ENCODE measurements at places on chromosomes 7 and 10.

DNA sequence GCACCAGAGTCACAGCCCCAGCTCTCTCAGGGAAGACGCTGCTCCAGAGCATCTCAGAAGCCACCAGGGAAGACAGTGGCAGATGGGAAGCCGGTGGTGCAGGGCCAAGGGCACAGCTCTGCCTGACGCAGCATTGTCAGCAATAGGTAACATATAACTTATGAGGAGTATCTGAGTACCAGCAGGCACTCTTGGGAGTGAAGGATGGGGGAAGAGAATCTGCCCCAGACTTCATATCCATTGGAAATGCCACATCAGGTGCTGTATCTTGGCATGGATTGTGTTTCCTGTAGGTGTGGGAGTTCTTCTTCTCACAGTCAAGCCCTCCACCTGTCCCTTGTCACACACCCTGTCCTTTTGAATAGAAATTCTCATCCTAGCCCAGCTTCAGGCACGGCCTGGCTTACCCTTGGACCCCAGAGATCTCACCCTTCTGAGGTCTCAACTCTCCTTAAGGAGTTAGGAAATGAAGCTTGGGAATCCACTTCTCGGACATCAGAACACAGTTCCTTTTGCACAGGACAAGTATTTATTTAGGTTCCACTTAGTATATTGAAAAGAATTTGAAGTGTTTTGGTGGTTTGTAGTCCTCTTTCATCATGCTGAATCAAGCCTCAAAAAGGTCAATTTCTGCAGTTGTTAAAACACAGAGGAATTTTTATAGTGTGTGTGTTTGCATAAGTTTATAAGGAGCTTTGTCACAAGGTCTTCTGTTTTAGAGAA is 9.9 kb downstream of the EPDR1 start:
- peak; percentile 49 for DNase-seq

DNA sequence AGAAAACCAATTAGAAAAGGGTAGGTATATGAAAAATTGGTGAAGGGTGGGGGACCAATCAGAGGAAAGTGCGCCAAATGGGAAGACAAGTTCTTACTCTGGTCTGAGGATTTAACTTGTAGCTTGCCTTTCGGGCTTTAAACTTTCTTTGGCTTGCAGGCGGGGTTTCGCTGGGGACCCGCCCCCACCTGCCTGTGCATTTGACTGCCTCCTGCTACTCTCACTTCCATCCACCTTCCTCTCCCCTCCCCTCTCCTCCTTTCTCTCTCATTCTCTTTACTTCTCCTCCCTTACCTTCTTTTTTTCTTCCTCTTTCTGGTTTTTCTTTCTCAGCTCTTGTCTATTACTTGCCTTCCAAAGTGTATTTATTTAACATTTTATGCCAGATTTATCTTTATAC is 278.8 kb downstream of the DNAJB9 start:
- DNase-seq, result no peak

GRCh38 chr10:77548671-77549070 is 88.9 kb downstream of the KCNMA1 start:
- DNase-seq, result no peak

GRCh38 chr10:54800741-54801421 is at the start of gene PCDH15:
TSS of gene PCDH15 (minus strand) at chr10:54801231. CDS start at chr10:54664262, 136,969 bp downstream.
- DNase-seq, result no peak

DNA sequence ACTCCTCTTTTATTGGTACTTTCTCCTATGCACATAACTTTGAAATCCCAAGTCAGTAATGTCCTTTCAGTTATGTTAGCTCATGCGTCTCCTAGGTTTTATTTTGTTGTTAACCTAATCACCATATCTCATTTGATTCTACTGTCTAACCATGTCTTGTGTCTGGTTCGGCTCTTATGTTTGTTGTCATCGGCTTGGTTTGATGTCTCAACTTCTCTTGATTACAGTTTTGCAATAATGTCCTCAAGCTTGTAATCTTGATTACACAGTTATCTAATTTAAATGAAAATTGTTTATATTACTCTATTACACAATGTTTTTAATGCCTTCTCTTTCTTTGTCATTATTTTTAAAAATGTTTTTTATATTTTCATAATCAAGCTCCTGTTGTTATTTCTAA is 35.9 kb upstream of the SEMA3A start:
- no peak for DNase-seq

DNA sequence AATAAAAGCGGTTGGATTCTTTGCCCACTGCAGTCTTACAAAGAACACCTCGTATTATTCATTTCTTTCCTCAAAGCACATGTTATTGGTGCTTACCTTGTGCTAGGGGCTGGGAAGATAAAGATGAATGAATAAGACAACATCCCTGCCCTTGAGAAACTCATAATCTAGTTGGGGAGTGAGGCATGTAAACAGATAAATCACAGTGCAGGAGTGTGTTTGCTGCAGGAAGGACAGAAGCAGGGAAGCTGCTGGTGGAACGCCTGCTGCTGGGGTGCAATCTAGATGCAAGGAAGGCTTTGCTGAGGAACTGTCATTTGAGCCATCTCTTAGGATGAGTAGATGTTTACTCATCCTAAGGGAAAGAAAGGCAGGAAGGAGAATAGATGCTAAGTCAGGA is 135.6 kb downstream of the TMEM178B start:
- no peak for DNase-seq

- DNase-seq, result no peak
Measured at GRCh38 chr7:138581065-138581464, 120.1 kb downstream of the SVOPL start.

GRCh38 chr10:58662314-58662713 is 149.6 kb downstream of the BICC1 start:
- DNase-seq, result peak; percentile 86

DNA sequence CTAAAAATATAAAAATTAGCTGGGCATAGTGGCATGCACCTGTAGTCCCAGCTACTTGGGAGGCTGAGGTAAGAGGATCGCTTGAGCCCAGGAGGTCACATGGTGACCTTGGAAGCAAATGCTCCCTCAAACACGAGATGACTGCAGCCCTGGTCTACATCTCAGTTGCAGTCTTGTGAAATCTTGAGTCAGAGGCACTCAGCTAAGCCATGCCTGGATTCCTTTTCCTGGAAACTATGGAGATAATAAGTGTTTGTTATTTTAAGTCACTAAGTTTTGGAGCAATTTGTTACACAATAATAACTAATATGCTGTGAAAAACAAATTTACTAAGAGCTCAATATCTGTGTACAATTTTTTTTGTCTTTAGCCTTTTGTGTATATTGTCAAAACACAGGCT is 284.3 kb upstream of the KAT6B start:
- no peak for DNase-seq

GRCh38 chr7:3087243-3087755 is 43.6 kb upstream of the CARD11 start:
- DNase-seq, result no peak

DNA sequence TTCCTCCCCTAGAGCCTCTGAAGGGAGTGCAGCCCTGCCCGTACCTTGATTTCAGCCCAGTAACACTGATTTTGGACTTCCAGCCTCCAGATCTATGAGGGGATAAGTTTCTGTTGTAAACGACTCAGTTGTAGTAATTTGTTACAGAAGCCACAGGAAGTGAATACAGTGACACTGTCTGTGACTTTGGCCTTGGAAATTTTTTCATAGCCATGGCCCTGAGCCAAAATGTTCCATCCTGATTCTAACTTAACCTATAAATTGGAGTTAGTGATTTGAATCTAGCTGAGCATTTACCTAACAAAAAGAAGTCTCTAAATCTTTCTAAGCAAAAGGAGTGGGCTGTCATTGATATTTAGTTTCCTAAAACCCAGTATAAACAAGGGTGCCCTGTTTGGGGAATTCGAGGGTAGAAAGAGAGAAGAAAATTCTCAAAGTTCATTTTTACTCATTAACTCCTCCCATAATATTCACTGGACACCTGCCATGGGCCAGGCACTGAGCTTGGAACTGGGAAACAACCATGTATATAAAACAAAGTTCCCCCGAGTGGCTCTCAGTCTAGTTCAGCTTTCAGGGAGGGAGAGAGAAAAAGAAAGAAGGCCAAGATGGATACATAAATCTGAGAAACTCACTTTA is 162.3 kb downstream of the SKIDA1 start:
- no peak for DNase-seq

- peak; percentile 45 for DNase-seq
Measured at GRCh38 chr10:79159141-79159651, 90.4 kb downstream of the ZMIZ1 start.

- DNase-seq, result peak; percentile 60
Measured at GRCh38 chr7:17239683-17240521, 58.5 kb upstream of the AHR start.

DNA sequence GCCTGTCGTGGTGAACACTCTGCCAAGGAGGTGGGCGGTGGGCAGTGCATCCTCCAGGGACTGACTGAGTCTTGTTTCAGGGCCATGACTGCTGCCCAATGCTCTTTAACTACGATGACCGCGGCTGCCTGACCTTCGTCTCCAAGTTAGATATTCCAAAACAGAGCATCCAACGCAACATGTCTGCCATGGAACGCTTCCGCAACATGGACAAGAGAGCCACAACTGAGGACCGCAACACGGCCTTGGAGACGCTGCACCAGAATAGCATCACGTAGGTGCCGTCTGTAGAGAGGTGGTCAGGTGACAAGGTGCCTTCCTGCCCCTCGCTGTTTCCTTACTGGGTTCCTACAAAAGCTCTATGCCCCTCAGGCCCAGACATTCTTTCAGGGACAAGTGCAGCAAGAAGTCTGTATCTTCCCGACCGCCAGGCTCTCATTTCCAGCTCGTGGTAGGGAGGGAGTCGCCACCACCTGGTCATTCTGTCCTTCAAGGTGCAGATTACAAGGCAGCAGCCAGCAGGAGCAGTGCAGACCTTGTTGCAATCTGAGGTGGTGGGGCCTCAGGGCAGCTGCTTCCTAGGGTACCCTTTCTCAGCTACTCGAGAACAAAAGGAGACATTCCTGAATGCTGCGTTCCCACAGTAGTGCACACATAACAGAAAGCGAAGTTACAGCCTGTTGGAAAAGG is 14.9 kb upstream of the ARPC1B start:
- DNase-seq, result no peak

DNA sequence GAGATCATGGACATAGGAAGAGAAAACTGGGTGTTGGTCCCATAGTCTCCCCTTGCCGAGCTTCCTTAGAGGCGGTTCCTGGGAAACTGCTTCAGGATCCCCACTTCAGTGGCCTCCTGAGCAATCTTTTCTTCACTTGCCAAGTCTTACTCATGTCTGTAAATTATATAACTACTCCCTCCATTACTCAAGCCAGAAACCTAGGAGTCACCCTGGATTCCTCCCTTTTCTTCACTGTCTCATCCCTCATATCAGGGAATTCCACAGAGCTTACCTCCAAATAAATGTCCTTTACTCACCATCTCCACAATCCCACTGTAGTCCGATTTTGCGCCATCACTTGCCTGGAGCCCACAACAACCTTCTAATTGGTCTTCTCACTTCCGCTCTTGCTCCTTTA is 29.1 kb upstream of the TRUB1 start:
- no peak for DNase-seq

- no peak for DNase-seq
Measured at GRCh38 chr10:33955676-33956075, 621.2 kb upstream of the NRP1 start.

GRCh38 chr7:30894866-30895605 is 16.6 kb upstream of the AQP1 start:
- DNase-seq, result no peak

GRCh38 chr10:61136139-61136538 is 192.2 kb upstream of the RHOBTB1 start:
- DNase-seq, result peak; percentile 15

DNA sequence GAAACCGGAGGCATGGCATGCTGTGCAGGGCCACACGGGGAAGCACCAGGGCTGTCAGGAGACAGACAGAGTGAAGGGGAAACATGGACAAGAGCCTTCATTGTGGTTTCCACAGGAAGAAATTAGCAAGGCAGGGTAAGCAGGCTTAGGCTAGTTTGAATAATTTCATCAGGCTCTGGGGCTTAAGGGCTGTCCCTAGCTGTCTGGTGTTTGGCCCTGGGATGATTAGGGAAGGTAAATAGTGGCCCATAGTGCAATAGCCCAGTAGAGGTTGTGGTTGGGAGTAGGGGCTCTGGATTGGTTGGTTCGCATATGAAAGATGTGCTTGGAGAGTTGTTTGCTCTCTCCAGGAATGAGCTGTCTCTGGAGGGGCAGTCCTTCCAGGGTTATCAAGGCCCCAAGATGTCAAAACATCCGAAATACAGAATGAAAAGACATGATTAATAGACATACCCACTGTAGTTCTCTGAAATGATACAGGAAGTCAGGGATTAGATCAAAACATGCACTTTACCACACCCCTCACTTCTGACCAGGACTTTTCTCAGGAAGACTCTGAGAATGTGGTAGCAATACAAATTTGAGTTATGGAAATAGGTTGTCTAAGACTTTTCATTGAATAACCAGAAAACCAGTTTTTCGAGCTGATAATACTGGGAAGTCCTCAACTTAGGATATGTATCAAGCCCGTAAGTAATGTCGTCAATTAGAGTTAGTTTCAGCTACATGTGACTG is 224.9 kb upstream of the NFE2L3 start:
- no peak for DNase-seq

GRCh38 chr10:119115926-119116325 is 12.0 kb downstream of the DENND10 start:
- no peak for DNase-seq

- no peak for DNase-seq
Measured at GRCh38 chr10:50404021-50404773, 152.9 kb upstream of the ASAH2 start.

DNA sequence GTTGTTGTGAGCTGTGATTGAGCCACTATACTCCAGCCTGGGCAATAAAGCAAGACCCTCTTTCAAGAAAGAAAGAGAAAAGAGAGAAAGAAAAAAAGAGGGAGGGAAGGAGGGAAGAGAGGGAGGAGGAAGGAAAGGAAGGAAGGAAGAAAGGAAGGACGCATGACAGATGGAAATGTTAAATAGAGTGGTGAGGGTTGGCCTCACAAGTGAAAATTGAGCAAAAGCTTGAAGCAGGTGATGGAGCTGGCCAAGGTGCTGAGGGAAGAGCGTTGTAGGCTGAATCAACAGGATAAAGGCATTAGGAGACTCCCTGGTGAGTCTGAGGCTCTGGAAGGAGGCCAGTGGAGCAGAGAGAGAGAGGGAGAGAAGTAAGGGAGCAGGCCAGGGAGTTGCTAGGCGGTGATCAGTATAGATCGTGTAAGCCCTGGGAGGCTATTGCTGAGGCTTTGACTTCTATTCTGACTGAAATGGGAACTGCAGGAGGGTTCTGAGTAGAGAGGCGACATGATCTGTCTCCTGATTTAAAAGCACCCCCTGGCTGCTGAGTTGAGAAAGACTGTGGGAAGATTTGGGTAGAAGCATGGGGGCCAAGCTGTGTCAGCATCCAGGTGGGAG is 26.5 kb upstream of the TMEM248 start:
- DNase-seq, result no peak

Data from HS-5 (cell line).